ENCODE measurements at places on chromosomes 7 and 10. TPM values are rescaled to one million over a fixed set of nuclear protein-coding genes. Genes with fewer than 3 reads are reported as not detected.
A peak's percentile ranks its signal among the peaks of the same experiment; 100 is the strongest.

- peaks cover 15% of the 10 kb centered on the region for H3K27me3 ChIP-seq
- H3K36me3 ChIP-seq = no peaks in the 10 kb centered on the region
- H3K4me3 ChIP-seq = peak overlapping the region; percentile 10
- DNase-seq = no peak
Observed at GRCh38 chr7:99767662-99768061, 16.3 kb downstream of the CYP3A4 start.

- H3K4me3 ChIP-seq = no peak overlapping the region
- no peaks in the 10 kb centered on the region for H3K4me1 ChIP-seq
- H3K36me3 ChIP-seq = no peaks in the 10 kb centered on the region
- DNase-seq = no peak
- no peaks in the 10 kb centered on the region for H3K27me3 ChIP-seq
- no peak overlapping the region for H3K27ac ChIP-seq
Observed at GRCh38 chr7:80213814-80214213, 79.2 kb downstream of the GNAI1 start.

DNA sequence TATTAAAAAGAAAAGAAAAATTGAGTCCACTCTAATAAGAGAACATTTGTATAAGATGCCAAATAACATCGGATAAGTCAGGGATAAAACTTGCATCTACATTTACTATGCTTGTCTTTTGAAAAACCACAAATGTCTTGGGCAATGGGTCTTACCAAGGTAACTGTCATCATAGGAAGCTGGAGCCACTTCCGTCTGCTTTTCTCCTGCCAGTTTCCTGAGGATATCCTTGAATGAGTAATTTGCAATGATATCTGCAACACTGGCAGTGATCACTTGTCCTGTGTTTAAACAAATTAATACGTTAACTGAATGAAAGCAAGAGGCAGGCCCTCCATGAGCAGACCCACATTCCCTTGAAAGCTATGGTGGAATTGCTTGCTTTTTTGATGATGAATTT, 47.3 kb downstream of the ITGA8 start:
- H3K36me3 ChIP-seq = no peaks in the 10 kb centered on the region
- DNase-seq = no peak
- H3K4me3 ChIP-seq = no peak overlapping the region
- no peaks in the 10 kb centered on the region for H3K4me1 ChIP-seq

DNA sequence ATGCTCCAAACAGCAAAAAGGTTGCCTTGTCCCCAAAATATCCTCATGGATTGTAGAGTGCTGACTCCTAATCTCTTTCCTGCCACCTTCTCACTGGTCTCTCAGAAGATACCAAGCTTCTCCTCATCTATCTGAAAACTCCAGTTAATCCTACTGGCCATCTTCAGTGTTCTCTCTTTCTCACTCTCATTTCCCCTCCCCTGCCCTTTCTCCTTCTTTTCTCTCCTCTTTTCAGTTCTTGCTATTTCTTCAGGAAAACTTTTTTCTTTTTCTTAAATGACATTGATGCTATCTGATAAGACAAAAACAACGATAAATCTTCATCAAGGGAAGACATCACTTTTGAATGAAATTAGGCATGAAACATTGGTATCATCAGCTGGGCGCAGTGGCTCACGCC, 109.8 kb downstream of the USP6NL start:
- DNase-seq = no peak
- no peak overlapping the region for H3K27ac ChIP-seq
- no peaks in the 10 kb centered on the region for H3K4me1 ChIP-seq
- no peaks in the 10 kb centered on the region for H3K36me3 ChIP-seq
- H3K4me3 ChIP-seq = no peak overlapping the region
- peaks cover 7% of the 10 kb centered on the region for H3K27me3 ChIP-seq

DNA sequence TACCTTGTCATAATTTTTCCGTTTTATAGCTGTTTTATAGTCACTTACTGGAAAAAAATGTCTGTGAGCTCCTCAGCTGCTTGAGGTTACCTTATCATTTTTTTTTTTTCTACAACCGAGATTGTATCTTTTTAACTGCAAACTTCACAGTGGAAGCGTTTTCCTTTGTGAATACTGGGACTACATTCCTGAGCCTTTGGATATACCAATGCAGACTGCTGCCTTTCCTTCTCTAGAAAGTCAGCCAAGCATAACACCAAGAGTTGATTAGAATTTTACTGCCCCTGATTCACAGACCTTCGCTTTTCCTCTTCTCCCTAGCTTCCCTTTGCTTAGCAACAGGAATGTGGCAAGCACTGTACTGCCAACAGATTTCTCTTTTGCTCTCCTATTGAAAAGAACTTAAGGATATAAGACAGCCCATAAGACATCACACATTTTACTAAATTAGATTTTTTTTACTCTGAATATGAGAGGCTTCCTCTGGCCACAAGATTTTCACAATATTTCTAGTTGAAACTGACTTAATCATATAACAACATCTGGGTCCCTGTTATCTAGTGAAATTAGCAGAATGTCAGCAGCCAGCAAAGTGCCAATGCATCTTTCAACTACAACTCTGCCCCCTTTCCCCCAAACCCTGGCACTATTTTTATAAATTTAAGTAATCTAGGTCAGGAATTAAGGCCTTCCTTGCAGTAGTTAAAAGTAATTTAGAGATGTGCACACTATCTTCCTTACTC, 170.6 kb downstream of the PRKG1 start:
- no peak overlapping the region for H3K27ac ChIP-seq
- no peaks in the 10 kb centered on the region for H3K27me3 ChIP-seq
- no peak for DNase-seq
- H3K4me3 ChIP-seq = no peak overlapping the region

DNA sequence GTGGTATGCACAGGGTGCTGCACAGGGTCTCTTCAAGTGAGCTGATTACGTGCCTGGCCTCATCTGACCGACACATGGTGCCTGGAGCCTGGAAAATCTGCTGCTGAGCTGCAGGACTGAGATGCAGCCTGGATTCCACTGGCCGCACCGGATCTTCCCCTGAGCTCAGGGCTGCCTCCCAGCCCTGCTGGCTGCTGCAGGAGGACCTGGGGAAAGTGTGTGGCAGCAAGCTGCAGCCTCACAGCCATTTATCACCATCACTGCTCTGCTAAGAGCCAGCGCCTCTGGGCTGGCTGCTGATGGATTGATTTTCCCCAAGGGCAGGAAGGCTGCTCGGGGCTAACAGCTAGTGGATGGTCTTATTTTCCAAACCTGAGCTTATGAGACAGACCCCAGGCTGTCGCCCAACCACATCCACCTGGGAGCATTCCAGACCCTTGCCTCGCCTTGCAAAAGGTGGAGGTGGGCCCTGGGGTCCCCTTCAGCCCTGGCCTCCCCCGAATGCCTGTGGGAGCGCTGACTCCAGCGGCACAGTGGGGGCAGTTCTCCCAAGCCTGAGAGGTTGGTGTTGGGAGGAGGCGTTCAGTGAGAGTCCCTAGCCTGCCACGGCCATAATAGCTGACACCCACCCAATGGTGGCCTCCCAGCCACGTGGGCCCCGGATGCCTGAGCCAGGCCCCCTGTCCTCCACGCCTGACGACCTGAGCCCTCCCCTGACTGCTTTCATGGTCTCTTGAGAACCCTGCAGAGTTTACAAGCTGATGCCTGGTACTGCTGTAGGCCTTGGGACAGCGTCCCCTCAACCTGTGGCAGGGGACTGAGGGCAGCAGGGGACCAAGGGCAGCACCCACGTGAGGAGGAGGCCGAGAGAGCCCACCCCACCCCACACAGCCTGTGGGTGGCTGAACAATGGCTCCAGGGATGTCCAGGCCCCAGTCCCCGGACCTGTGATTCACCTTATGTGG, 38.2 kb downstream of the STK32C start:
- H3K27me3 ChIP-seq = no peaks in the 10 kb centered on the region
- H3K27ac ChIP-seq = no peak overlapping the region
- DNase-seq = no peak
- H3K36me3 ChIP-seq = no peaks in the 10 kb centered on the region
- no peak overlapping the region for H3K4me3 ChIP-seq

DNA sequence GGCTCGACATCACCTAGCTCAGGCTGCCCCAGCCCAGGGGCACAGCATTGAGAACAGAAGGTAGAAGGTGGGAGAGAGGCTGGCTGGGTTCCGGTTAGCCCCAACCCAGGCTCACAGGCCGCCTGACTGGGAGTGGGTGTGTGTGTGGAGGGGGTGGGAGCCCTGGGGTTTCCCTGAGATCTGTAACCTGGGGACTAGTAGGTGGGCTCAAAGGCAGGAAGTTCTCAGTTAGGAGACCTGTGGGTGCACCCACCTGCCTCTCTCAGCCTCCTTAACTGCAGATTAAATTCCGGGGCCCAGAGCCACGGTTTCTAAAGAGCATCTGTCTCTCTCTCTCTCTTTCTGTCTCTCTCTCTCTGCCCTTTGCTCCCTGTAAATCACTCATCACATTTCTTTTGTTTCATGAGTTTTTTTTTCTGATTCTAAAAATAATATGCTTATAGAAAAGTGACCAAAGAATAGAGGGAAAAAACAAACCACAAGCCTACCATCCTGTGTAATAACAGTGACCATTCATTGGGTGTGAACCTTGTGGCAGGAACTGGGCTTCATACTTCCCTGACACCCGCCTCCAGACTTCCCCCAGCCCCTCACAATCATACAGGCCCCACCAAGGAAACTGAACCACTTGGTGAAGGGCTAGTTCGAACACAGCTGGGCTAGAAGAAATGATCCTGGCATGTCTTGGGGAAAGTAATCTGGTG, 83.4 kb upstream of the SMNDC1 start:
- DNase-seq = peak; percentile 78
- peak overlapping the region; percentile 87 for H3K4me3 ChIP-seq
- H3K4me1 ChIP-seq = peaks cover 44% of the 10 kb centered on the region
- no peaks in the 10 kb centered on the region for H3K27me3 ChIP-seq
- H3K36me3 ChIP-seq = peaks cover 5% of the 10 kb centered on the region

GRCh38 chr7:4879396-4880081, 4.0 kb downstream of the RADIL start:
- no peak for DNase-seq
- no peak overlapping the region for H3K27ac ChIP-seq
- H3K27me3 ChIP-seq = peaks cover 10% of the 10 kb centered on the region
- peaks cover 8% of the 10 kb centered on the region for H3K4me1 ChIP-seq

- no peaks in the 10 kb centered on the region for H3K4me1 ChIP-seq
- no peaks in the 10 kb centered on the region for H3K36me3 ChIP-seq
- H3K27ac ChIP-seq = no peak overlapping the region
- H3K27me3 ChIP-seq = no peaks in the 10 kb centered on the region
- H3K4me3 ChIP-seq = no peak overlapping the region
Observed at GRCh38 chr10:72056932-72057751, 31.2 kb downstream of the SPOCK2 start.

DNA sequence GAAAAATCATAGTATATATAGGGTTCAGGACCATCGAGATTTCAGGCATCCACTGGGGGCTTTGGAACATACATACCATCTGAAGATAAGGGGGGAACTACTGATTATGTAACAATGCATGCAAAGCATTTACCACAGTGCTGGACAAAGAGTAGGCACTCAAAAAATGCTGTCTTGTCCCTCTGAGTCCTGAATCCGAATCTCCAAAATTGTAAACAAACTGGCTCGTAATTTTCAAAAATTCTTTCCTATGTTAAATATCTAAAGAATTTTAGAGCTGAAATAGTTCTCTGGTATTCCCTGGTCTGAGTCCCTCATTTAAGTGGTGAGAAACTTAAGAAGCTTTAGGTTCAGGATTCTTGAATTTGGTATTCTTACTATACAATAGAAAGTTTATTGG, 167.8 kb upstream of the ASAH2 start:
- no peaks in the 10 kb centered on the region for H3K27me3 ChIP-seq
- H3K36me3 ChIP-seq = no peaks in the 10 kb centered on the region
- no peak overlapping the region for H3K4me3 ChIP-seq
- peaks cover 35% of the 10 kb centered on the region for H3K4me1 ChIP-seq
- no peak for DNase-seq

DNA sequence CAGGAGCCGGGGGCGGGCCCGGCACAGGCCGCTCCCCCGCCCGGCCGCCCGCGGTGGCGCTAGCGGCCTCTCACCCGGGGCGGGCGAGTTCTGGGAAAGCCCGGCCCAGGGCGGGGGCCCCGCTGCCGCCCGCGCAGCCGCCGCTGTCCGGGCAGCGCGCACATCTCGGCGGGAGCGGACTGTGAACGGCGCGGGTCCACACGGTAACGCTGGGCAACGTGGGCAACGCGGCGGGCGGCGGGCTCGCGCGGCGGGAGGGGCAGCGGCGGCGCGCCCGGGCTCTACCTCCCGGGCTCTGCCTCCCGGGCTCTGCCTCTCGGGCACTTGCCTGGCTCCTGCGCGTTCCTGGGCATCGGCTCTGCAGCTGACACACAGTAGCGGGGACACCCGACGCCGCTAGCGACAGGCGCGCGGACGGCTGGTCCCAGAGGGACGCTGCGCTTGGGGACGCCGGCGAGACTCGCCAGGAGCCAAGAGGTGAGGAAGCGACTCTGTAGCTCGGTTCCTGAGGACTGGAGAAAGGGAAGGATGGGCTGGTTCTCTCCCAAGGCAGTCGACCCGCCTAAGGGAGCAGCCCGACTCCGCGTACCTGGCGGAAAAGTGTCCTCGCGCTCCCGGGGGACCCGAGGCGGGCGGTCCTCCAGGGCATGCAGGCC, at the start of gene PLCE1:
PLCE1 (plus strand) TSS at position 150 of the 656 bp plus-strand sequence. CDS start 37,116 bp downstream, outside the sequence.
- H3K4me3 ChIP-seq = peak within 1 kb of the TSS; percentile 6
- no peaks in the 10 kb centered on the region for H3K4me1 ChIP-seq

DNA sequence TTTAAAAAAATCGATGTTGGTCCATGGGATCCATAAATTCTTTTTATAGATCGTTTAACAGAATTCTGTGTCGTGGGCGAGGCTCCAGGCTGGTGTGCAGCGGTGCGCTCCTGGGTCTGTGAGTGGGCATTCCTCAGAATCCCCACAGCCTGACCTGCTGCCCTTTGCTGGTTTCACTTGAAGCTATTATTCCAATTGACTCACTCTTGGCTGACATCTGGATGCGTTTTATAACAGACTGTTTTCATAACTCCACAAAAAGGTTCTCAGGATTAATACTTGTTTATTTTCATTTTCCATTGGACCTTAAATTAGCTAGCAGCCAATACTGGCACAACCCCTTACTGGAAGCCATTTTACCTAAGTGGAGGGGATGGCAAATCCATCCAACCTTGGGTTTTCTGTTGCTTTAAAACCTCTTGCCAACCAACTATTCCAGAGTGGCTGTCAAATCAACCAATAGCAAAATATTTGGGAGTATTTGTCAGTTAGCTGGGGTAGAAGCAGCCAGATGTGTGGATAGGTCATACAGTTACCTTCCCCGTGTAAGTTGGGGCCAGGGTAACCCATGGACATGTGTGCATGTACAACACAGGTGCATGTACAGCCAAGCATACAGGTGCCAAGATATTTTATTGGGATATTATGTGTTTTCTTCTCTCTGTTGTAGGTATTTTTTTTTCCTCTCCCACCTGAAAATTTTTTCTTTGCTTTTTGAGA, 160.7 kb upstream of the ZNF32 start:
- H3K36me3 ChIP-seq = no peaks in the 10 kb centered on the region
- H3K27me3 ChIP-seq = peaks cover 10% of the 10 kb centered on the region
- H3K4me1 ChIP-seq = peaks cover 19% of the 10 kb centered on the region
- no peak overlapping the region for H3K4me3 ChIP-seq
- H3K27ac ChIP-seq = no peak overlapping the region

Gene ANKRD1
- not detected for total RNA-seq

Gene CALCR
- total RNA-seq = not detected

Gene LIPN
- total RNA-seq = not detected

Gene ZNF273
- 6.3 TPM for total RNA-seq

Gene KLLN
- total RNA-seq = 0.52 TPM

Gene PLEKHA8
- 17.1 TPM for total RNA-seq

Gene NCAPG2
- total RNA-seq = 117 TPM
